Hematopoietic multipotent progenitor cell treated with erythropoietin and hydrocortisone succinate and interleukin-3 and kit ligand, for 6 days (in vitro differentiated cells): ENCODE measurements at places on chromosomes 1 and 21.
A peak's percentile ranks its signal among the peaks of the same experiment; 100 is the strongest.

GRCh38 chr1:206144605-206145004 is 27.4 kb upstream of the AVPR1B start:
- no peak for DNase-seq

DNA sequence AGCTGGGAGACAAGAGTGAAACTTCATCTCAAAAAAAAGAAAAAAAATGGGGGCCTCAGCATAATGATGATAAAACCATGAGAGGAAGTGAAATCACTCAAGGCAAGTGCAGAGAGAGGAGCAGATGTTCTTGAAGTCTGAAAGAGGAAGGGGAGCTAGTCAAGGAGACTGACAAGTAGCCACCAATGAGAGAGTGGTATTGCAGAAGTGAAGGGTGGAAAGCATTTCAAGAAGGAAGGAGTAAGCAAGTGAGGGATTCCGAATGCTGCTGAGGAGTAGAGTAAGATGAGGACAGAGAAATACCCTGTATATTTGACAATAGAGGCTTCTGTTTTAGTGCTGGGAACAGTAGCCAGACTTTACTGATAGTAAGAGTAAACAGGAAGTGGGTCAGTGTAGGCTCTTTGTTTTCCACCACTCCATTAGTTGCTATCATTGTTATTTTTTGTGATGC is 2.9 kb downstream of the TATDN3 start:
- peak; percentile 59 for DNase-seq

DNA sequence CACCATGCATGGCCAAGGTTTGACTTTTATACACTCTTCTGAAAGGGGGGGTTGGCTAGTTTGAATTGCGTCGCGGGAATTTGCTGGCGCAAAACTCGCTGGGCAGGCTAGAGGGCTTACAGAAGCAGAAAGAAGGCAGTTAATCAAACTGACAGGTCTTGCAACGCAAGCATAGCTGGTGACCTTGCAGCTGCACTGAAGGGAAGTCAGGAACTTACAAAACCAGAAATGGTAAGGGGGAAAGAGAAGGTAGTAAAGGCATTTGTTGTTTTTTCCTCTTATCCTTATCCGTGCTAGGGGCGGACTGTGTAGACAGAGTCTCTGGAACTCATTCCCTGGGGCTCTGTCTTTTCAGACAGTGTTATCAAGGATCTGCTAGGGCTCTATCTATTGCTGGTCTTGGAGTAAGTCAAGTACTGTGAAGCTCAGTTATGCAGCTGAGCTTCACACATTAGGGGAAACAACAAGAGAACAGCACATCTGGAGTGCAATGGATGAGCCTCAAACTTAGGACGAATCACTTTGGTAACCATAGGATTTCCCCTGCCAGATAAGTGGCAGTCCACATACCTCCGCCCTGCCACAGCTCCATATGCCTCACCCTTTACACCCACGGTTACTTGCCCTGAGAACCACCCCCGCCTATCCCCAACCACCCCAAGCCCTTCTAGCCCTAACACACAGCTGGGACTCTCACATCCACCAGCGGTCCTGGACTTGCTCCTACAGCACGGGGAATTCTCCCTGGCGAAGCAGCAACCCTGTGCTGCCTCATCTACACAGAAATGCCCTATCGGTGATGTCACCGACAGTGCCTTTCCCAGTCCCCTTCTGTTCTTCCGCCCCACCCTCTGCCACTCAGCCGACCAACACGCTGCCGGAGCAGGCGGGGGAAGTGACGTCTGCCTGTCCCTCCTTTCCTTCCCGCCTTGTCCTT is 251.4 kb downstream of the FAM72C start:
- no peak for DNase-seq

GRCh38 chr1:165551469-165551868 is 7.7 kb downstream of the LRRC52 start:
- DNase-seq: no peak

- DNase-seq: no peak
Measured at GRCh38 chr1:59218521-59219236, 78.2 kb upstream of the FGGY start.

DNA sequence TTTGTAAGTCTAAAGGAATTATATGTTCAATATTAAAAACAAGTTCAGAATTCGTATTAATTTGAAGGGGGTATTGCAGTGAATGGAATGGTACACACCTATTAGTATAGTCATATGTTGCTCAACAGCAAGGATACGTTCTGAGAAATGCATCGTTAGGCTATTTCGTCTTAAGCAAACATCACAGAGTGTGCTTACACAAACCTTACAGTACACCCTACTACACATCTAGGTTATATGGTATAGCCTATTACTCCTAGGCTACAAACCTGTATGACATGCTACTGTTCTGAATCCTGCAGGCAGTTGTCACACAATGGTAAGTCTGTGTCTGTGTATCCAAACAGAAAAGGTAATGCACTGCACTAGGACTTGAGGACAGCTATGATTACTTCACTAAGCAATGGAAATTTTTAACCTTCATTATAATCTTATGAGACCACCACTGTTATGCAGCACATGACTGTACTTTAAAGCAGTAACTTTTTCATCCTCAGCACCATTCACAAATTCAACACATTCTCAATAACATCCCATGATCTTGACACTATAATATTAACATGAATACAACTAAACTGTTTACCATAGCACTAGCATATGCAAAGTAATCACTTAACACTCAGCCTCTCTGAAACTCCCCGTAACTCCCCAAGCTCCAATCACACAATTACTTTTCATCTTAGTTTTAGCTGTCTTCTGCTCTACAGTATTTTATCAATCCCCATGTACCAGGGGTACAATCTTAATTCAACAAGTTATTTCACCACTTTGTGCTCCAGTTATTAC is 14.4 kb upstream of the PSMG1 start:
- no peak for DNase-seq

DNA sequence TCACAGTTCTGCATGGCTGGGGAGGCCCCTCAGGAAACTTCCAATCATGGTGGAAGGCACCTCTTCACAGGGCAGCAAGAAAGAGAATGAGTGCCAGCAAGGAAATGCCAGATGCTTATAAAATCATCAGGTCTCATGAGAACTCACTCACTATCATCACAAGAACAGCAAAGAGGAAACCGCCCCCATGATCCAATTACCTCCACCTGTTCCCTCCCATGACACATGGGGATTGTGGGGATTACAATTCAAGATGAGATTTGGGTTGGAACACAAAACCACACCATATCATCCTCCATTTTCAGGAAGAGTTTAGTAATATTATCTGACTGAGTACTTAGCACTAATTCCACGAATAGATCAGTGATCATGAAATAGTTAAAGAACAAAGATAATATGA is 244.2 kb downstream of the LMO4 start:
- DNase-seq: no peak

DNA sequence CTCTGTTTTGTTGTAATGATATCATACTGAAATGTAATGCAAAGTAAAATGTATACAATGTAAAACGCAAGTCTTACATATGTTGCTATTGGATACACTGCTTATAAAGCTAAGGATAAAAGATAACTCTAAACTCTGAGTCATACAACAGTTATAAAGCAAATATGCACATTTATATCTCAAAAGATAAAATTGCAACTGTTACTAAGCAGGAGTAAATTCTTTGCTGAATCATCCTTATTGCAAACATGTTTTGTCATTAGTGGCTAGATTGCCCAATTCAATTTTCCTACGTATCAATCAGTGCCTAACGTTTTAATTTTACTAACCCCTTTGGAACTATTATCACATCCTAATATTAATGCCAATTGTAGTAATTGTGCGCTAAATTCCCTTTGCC is 762.9 kb downstream of the LTN1 start:
- peak; percentile 83 for DNase-seq

DNA sequence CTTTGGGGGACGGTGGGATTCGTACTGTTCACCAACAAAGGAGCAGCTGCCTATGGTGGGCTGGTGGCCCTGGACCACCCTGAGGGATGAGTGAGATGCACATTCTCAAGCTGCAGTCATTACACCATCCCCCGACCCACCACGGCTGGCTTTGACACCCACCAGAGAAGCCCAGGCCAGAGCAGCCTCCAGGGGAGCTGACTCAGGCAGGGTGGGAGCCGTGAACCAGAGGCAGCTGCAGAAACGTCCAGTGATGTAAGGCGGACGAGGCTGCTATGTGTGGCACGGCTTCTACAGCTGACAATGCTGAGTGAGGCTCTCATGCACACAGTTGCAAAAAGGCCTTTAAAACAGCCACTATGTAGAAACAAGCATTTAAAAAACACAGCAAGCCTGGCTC is 40.1 kb downstream of the CHAF1B start:
- DNase-seq: no peak

DNA sequence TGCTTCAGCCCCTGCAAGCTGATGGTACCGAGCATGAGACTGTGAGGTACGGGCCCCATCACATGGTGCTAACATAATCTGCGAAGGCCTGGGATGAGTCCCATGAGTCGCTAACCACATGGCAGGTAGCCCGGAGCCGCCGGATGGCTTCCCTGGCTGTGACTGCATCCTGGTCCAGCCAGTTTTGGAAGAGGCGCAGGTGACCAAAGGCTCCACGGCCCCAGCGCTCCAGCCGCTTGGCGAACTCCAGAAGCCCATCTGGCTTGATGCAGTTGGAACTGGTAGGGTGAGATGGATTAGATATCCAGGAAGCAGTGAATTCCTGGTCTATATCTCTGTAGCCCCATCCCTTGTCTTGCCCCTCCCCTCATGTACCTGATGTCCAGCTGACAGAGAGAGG is 24.6 kb downstream of the LRRC41 start:
- DNase-seq: no peak

- DNase-seq: no peak
Measured at GRCh38 chr1:63836374-63836773, 62.6 kb downstream of the ROR1 start.

DNA sequence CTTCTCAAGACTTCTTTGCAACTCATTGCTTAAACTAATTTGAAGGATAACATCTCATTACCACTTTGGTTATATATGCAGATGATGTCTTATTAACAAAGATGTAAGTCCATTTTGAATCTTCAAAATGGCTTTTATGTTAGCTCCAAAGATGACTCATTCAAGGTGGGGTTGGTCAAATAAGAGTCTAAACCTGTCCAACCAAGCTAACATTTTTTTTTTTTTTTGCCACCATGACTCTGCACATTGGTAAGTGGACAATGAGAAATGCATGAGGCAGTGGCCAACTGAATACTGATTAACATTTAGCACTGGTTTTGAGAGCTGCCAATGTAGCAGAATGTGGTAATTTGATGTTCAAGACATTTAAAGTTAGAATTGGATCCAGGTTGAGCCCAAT is 278 bp upstream of the KRTAP27-1 start:
- no peak for DNase-seq

- no peak for DNase-seq
Measured at GRCh38 chr1:119954476-119955422, 58.4 kb upstream of the ADAM30 start.

DNA sequence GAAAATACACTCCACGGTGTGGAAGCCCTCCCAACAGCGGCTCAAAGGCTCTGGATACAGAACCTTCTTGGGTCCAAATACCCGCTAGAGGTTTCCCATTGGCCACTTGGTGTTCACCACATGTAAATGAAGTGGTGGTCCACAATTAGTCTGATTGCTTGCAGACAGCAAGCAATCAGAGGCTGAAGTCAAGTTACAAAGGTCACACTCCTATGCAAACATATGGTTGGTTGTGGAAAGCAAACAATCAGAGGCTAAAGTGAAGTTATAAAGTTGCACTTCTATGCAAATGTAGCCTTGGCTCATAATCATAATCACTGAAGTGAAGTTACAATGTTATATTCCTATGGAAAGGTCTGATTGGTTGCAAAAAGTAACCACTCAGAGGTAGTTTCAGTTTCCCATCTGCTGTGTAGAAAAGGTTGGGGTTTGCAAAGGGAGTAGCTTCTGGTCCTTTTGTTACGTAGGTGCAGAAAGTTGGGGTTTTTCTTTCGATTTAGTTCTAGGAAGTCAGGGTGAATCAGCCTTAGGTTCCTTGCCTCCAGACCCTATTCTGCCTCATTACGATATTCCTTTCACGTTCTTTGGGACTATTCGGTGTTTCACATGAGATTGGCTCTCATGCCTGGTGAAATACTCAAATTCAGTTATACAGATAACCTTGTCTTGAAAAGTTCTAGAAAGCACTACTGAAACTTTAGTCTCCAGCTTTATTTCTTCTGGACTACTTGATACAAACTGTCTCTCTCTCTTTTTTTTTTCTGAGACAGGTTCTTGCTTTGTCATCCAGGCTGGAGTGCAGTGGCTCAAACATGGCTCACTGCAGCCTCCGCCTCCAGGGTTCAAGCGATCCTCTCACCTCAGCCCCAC is 36.7 kb upstream of the MTF2 start:
- DNase-seq: no peak

DNA sequence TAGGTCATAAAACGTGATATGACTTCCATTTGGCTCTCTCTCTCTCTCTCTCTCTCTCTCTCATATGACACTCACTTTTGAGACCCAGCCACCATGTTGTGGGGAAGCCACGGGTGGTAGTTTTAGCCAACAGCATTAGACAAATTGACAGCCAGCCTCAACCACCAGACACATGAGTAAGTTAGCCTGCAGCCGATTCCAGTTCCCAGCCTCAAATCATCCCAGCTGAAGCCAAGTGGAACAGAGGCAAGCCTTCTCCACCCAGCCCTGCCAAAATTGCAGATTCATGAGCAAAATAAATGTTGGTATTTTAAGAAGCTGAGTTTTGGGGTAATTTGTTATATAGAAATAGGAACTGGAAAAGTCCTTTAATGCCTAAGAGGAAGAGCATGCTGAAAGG is 98.0 kb upstream of the DNAH14 start:
- no peak for DNase-seq

DNA sequence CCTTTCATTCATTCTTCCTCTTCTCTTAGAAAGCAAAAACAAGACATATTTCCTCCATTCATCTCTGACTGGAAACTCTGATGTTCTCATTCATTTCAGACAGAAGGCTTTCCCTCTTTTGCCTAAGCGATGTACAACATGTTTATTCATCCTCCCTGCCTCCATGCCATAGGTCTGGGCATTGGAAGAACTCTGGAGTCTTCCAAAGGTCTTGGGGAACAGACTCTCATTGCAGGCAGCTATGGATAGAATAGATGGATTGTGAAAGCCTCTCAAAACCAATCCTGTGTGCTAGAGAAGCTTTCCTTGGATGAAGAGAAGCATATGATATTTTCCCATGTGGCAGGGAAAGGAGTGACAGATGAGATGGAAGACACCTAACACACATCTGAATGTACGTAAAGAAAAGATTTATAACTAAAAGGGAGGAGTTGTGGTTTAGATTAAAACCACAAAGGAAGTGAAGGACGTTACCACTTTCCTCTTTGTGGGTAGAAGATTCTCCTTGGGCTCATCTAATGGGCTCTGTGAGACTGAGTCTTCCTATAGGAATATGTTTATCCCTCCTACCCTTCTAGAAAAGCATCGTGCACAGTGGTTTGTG is 38.7 kb downstream of the BCL9 start:
- no peak for DNase-seq
